ENCODE measurements at places on chromosomes 4 and X. TPM values are rescaled to one million over a fixed set of nuclear protein-coding genes. Genes with fewer than 3 reads are reported as not detected.

DNA sequence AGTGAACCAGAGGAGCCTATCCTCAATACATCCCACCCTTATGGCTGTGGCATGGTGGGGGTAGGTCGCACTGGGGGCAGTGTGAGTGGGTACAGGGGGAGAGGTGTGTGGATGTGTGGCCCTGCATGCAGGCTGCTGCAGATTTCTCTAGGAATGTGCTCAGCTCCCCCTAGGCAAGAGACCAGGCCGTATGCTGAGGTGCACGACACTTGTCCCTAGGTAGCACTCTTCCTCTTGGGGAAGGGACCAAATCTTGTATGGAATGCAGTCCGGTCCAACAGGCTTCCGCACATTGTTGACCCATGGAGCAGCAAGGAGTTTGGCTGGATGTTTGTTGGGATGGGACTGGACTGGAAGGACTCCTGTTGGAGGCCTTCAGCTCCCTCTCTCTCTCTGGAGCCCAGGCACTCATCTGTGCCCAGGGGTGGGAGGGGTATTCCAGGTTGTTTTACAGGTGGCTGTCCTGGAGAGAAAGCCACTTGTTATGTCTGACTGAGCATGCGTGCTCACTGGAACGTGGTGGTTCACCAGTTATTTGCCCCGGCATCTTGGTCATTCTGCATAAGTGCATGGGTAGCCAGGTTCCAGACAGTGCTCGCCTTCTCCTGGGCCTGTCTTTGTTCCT is 55.1 kb downstream of the NBDY start:
- H3K4me1 ChIP-seq = no peaks in the 10 kb centered on the region
- no peaks in the 10 kb centered on the region for H3K36me3 ChIP-seq
- H3K27ac ChIP-seq = no peak overlapping the region
- H3K27me3 ChIP-seq = no peaks in the 10 kb centered on the region
- no peak for DNase-seq
- H3K4me3 ChIP-seq = no peak overlapping the region

- peaks cover 5% of the 10 kb centered on the region for H3K4me1 ChIP-seq
- DNase-seq = no peak
- H3K27me3 ChIP-seq = no peaks in the 10 kb centered on the region
- peak overlapping the region; percentile 79 for H3K27ac ChIP-seq
- H3K36me3 ChIP-seq = no peaks in the 10 kb centered on the region
Observed at GRCh38 chrX:115583496-115584004, 22.6 kb downstream of the PLS3 start.

The MAGEB1 gene
- not detected for total RNA-seq

The SHOX gene
- 0.21 TPM for total RNA-seq

DNA sequence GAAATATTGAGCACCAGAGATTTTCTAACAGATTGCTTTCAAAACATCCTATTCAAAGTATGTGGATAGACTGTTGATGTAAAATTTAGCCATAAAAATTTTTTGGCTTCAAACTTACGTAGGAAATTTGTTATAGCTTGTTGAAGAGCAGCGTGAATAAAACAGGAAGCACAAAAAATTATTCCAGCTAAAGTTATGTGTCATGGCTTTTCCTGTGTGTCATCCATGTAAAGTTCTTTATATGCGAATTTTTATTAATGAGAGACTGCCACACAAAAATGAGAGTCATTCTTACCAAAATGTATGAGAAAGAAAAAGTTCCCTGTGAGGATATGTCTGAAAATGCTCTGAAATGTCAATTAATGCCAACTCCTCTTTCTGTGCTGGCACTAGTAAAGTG is 19.5 kb downstream of the EPGN start:
- no peak overlapping the region for H3K27ac ChIP-seq
- H3K4me3 ChIP-seq = no peak overlapping the region
- H3K27me3 ChIP-seq = no peaks in the 10 kb centered on the region
- no peaks in the 10 kb centered on the region for H3K36me3 ChIP-seq
- no peak for DNase-seq
- no peaks in the 10 kb centered on the region for H3K4me1 ChIP-seq

- no peak for DNase-seq
- H3K4me1 ChIP-seq = no peaks in the 10 kb centered on the region
- no peak overlapping the region for H3K4me3 ChIP-seq
Observed at GRCh38 chr4:81519856-81520255, 48.1 kb upstream of the RASGEF1B start.

DNA sequence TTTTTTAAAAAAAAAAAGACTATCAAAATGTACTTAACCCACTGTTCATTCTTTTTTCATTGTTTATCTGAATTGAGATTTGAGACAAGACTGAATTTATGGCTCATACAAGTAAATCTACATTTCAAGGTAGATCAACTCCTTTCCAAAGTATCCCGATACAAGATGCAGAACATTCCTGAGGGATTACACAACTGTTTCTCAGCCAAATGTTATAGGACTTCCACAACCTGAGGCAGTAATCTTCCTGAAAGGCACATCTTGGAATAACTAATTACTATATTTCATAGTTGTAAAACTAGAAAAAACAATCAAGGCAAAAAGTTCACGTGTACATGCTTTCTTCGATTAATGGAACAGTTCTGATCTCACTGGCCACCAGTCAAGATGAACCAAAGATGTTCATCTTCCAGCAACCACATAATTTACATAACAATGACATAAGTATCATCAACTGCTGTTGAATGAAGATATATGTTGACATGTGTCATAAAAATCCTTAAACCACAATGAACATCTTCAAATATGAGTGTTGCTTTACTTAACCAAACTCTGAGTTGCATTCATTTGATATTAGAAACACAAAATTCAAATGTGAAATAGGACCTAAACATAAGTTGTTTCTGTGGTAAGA is 225.2 kb upstream of the DKK2 start:
- no peak overlapping the region for H3K4me3 ChIP-seq
- H3K27ac ChIP-seq = no peak overlapping the region
- H3K4me1 ChIP-seq = no peaks in the 10 kb centered on the region
- H3K27me3 ChIP-seq = no peaks in the 10 kb centered on the region
- no peak for DNase-seq

DNA sequence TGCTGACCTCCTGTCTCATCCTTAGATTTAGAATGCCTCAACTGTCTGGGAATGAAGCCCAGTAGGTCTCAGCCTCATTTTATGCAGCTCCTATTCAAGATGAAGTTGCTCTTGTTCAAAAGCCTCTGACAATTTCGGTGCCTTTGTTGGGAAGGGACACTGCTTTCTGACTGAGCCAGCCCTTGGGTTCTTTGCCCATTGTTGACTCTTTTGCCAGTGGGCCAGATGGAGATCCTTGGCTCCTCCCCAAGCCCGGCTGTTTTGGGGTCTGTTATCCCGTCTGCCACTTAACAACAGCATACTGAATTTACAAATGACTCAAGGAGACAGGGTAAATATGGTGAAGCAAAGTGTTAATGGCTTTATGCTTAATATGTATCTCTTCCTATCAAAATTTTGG is 58.3 kb upstream of the PRKX start:
- no peaks in the 10 kb centered on the region for H3K27me3 ChIP-seq
- no peak overlapping the region for H3K4me3 ChIP-seq
- H3K36me3 ChIP-seq = no peaks in the 10 kb centered on the region
- DNase-seq = no peak
- no peaks in the 10 kb centered on the region for H3K4me1 ChIP-seq

DNA sequence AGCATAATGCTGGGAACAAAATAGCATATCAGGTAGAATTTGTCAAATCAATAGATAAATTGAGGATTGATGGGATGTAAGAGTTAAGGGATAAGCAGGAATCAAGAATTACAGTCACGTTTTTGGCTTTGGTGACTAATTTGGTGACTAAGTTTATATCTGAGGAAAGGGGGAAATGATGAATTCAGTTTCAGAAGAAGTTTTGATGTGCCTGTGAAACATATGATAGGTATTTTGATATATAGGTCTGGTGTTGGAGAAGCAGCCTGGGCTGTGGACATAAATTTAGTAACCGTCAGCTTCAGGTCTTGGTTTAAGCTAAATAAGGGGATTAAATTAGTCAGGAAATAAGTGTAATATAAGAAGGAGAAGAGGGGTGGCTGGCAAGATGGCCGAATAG is 79.0 kb upstream of the EDA2R start:
- no peak overlapping the region for H3K27ac ChIP-seq
- H3K4me1 ChIP-seq = no peaks in the 10 kb centered on the region
- no peaks in the 10 kb centered on the region for H3K27me3 ChIP-seq
- H3K4me3 ChIP-seq = no peak overlapping the region

DNA sequence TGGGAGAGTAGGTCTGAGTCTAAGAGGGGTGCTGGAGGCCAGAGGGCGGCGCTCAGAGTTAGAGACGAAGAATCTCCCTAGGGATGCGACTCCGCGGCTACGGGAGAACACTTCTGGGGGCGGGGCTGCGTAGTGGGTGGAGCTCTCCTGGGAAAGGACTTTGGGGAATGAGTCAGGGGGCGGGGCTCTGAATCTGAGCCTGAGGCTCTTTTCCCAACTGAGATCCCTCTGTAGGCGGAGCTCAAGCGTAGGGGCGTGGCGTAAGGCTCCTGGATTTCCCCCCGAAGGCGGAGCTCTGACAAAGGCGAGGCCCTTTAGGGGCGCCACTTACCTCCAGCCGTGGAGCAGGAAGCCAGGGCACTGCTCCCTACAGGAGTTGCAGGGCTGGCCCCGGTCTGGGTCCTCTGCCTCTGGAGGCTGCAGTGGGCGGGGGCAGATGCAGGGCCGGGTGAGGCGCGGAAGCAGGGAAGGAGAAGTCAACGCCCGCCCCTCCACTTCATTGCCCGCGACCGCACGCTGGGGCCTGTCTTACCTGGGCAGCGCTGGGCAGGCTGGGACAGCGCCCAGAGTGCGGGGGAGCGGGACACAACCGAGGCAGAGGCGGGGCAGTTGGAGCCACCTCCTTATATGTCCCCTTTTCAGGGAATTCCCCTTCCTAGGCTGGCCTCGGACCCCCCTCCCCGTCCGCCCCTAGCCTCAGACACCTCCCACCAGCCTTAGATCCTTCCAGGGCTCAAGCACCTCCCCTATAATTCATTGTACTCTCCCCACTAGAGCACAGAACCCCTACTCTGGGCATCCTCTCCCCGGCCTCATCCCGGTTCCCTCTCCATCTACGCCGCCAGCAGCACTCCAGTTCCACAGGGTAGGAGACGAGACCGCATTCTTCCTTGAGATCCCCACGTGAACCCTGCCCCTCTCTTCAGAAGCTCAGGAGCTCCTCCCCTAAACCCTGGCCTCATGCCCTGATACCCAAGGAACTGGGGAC is 1.6 kb downstream of the PRICKLE3 start:
- H3K4me3 ChIP-seq = peak overlapping the region; percentile 75
- H3K27ac ChIP-seq = peak overlapping the region; percentile 79
- H3K36me3 ChIP-seq = peaks cover 4% of the 10 kb centered on the region
- H3K27me3 ChIP-seq = no peaks in the 10 kb centered on the region

- no peaks in the 10 kb centered on the region for H3K27me3 ChIP-seq
- peaks cover 11% of the 10 kb centered on the region for H3K4me1 ChIP-seq
- no peak overlapping the region for H3K27ac ChIP-seq
- no peak overlapping the region for H3K4me3 ChIP-seq
- no peak for DNase-seq
Observed at GRCh38 chr4:7202411-7202810, 10.1 kb downstream of the SORCS2 start.

DNA sequence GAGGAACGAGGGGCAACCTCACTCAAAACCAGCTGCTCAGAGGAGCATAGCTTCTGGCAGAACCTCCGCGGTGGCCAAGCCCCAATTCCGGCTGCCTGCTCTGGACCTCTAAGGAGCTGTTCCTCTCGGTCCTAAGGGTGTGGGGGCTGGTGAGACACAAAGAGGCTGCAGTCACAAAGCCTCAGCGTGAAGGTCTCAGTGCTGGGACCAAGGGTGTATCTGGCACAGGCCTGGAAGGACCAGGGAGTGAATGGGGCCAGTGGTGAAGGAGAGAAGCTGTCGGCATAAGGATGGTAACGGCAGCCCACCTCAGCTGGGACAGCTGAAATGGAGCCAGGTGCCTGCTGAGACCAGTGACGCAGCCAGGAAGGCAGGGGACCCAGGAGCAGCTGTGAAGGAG is 5.3 kb downstream of the PDE6B start:
- H3K4me3 ChIP-seq = no peak overlapping the region
- H3K27me3 ChIP-seq = no peaks in the 10 kb centered on the region
- no peaks in the 10 kb centered on the region for H3K36me3 ChIP-seq
- no peak overlapping the region for H3K27ac ChIP-seq
- no peaks in the 10 kb centered on the region for H3K4me1 ChIP-seq

DNA sequence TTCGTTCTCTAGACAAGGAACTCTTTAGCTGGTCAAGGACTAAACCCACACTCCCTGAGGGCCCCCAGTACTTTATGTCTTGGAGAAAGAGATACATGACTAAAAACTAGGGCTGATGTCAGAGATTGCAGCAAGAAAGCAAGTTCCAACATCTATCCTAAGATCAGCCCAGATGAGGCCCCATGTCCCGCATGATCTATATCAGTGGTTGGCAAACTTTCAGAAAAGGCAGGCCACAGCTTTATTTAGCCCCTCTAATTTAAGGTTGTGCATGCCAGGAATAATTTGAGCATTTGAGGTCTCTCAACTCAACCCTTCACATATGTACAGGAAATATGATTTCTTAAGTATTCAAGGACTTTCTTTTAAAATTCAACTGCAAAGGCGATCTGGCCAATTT is 44.1 kb upstream of the FRMD7 start:
- no peaks in the 10 kb centered on the region for H3K27me3 ChIP-seq
- H3K4me1 ChIP-seq = no peaks in the 10 kb centered on the region
- H3K4me3 ChIP-seq = no peak overlapping the region
- H3K36me3 ChIP-seq = no peaks in the 10 kb centered on the region
- no peak for DNase-seq

DNA sequence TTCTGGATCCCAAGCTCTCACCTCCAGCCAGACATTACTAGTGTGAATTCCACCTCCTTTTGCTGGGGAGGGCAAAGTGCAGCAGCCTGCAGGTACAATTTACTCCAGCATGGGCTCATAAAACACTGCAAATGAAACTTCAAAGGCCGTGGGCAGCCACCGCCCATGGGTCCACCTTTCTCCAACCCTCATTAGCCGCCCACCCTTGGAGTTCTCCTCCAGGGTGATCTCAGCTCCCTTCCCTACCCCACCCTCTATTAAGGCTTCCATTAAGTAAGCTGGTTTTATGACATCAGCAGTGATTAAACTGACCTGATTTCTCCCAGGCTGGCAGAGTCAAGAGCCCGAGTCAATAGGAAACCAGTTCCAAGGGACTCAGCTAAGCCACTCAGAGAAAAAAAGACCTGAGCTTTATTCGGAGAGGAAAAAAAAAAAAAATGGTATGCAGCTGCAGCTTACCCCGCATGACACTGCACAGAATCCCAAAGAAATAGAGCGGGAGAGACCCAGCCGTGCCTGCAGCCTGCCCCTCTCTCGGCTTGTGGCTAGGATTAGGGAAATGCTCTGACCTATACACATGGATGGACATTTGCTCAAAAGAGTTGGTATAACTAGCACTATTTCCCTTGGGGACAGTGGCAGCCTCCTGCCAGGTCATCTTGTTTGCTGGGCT is 319.6 kb downstream of the PTTG2 start:
- H3K36me3 ChIP-seq = no peaks in the 10 kb centered on the region
- DNase-seq = no peak
- H3K4me3 ChIP-seq = no peak overlapping the region
- no peak overlapping the region for H3K27ac ChIP-seq
- H3K27me3 ChIP-seq = no peaks in the 10 kb centered on the region
- peaks cover 6% of the 10 kb centered on the region for H3K4me1 ChIP-seq

GRCh38 chr4:76276813-76277212 is 25.3 kb downstream of the FAM47E start:
- H3K27ac ChIP-seq = no peak overlapping the region
- DNase-seq = no peak
- no peaks in the 10 kb centered on the region for H3K4me1 ChIP-seq
- no peak overlapping the region for H3K4me3 ChIP-seq

The SULT1E1 gene
- total RNA-seq = not detected

The WAS gene
- total RNA-seq = 8.5 TPM

GRCh38 chrX:132461886-132462285 is 27.0 kb downstream of the MBNL3 start:
- no peaks in the 10 kb centered on the region for H3K36me3 ChIP-seq
- H3K4me1 ChIP-seq = no peaks in the 10 kb centered on the region
- no peak overlapping the region for H3K4me3 ChIP-seq

Data from thoracic aorta (tissue), 2 donors.